Activated CD8-positive, alpha-beta memory T cell treated with anti-CD3 and anti-CD28 coated beads for 36 hours (primary cell): ENCODE measurements at places on chromosomes 4 and X. TPM values are rescaled to one million over a fixed set of nuclear protein-coding genes. Genes with fewer than 3 reads are reported as not detected.

ATP2B3 gene
- not detected for total RNA-seq

USP46 gene
- total RNA-seq = 12.4 TPM

DUSP21 gene
- total RNA-seq = not detected

HGFAC gene
- not detected for total RNA-seq

TSPAN6 gene
- total RNA-seq = 0.36 TPM

CRMP1 gene
- total RNA-seq = not detected

NPY2R gene
- not detected for total RNA-seq
